ENCODE measurements at places on chromosomes 6 and 20. TPM values are rescaled to one million over a fixed set of nuclear protein-coding genes. Genes with fewer than 3 reads are reported as not detected.

XKR7 gene
- total RNA-seq = 8.2 TPM

ANKRD66 gene
- not detected for total RNA-seq

LAMA4 gene
- total RNA-seq = 166 TPM

CDSN gene
- total RNA-seq = not detected

BANF2 gene
- not detected for total RNA-seq

TINAG gene
- not detected for total RNA-seq

MEI4 gene
- total RNA-seq = 0.99 TPM

PPIL4 gene
- total RNA-seq = 64.5 TPM

C6orf118 gene
- total RNA-seq = 1.5 TPM

GJA1 gene
- total RNA-seq = 209 TPM

CLPSL1 gene
- not detected for total RNA-seq

VIP gene
- 0.77 TPM for total RNA-seq

BPIFA3 gene
- not detected for total RNA-seq

PBOV1 gene
- not detected for total RNA-seq

OTOR gene
- total RNA-seq = not detected

GATA5 gene
- not detected for total RNA-seq

IL17A gene
- total RNA-seq = not detected

All from camera-type eye (tissue), 1 donor.